Activated CD4-positive, alpha-beta T cell treated with anti-CD3 and anti-CD28 coated beads, Interleukin-2, Interleukin-6, amounts not matched to agents 100 ng/mL and 50 ng/mL, durations not matched to agents 16 hours and 8 hours (primary cell): ENCODE measurements at places on chromosomes 5 and 9.

DNA sequence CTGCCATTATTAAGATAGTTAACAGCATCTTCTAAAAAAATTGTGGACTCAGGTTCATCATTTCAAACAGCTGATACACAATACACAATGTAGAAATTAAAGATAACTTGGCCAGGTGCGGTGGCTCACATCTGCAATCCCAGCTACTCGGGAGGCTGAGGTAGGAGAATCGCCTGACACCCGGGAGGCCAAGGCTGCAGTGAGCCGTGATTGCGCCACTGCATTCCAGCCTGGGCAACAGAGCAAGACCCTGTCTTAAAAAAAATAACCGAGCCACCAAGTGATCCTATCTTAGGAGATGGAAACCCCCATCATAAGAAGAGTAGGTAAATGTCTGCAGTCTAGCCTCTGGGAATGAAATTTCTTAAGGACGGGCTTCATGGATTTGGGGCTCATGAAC, 241.7 kb downstream of the PIK3R1 start:
- no peak for DNase-seq

GRCh38 chr5:127330116-127330515, 39.5 kb downstream of the MEGF10 start:
- DNase-seq, result no peak

DNA sequence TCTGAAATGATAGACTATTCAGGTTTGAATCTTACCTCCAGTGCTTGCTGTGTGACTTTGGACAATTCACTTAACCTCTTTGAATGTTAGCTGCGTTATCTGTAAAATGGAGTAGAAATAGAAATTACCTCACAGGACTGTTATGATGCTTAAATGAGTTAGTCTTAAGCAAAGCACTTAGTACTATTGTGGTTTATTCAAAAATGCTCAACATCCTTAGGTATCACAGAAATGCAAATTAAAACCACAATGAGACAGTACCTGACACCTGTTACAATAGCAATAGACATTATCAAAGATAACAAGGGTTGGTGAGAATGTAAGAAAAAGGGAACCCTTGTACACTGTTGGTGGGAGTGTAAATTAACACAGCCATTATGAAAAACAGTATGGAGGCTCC, 77.6 kb upstream of the FREM1 start:
- no peak for DNase-seq

DNA sequence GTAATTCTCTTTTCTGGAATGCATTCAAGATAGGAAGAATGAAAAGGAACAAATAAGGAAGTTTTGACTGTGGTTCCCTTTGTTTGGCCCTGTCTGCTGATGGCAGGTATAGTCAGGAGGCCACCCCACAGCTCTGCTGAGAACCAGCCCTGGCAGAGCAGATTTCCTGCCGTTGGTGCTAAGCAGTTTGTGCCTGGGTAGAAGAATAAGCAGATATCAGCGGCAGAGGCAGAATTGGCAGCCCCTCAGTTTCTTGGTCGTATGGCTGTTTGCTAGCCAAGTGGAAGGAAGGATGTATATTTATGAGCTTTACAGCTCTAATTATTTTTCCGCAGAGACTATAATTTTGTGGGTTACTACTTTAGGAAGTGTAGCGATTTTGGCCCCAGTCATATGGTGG, 310.2 kb upstream of the RFX3 start:
- DNase-seq, result no peak

DNA sequence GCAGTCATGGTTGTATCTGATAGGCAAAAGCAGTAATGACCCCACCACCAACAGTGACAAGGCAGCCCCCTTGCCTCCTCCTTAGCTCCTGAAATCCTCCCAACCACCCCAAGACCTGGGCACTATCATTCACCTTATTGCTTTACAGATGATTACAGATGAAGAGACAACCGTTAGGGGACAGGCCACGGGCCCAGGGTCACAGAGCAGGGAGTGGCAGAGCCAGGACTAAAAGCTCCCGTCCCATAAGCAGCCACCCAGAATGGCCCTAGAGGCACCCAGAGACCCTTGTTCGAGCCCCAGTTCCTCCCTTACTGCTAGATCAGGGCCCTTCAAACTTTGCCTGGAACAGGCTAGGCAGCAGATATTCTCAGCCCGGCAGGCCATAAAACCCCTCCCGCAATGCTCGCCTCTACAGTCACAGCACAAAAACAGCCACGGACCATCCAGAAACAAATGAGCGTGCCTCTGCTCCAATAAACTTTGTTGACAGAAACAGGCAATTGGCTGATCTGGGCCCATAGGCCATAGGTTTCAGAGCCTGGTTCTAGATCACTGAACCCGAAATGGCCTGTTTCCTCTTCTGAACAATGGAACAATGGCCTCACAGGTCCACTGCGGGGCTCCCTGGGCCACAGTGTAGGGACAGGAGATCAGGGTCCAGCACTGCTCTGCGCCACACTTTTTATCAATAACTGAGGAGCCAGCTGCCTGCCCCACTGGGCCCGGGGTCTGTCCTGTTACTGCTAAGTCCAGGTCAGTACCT, 67.0 kb downstream of the LRSAM1 start:
- no peak for DNase-seq

DNA sequence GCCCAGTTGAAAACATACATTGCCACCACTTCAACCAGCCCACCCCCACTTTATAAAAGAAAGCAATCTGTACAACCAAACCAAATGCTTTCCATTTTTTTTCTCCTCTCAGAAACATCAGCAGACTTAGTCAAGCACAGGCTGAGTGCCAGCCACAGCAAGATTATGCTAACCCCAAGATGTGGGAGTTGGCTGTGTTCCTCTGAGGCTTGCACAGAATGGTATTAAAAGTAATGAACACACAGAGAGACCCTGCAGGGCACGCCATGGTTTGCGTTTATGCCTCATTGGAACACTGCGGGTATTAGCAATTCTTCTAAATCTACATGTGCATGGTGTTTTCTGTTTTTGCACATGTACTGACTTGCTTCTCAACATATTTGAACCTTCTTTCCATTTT, 419.9 kb upstream of the GRAMD2B start:
- DNase-seq, result no peak
